T-cell (primary cell): ENCODE measurements at places on chromosomes 12 and 14. TPM values are rescaled to one million over a fixed set of nuclear protein-coding genes. Genes with fewer than 3 reads are reported as not detected.
A peak's percentile ranks its signal among the peaks of the same experiment; 100 is the strongest.

WSB2 gene
- 25.8 TPM for total RNA-seq

SIX4 gene
- not detected for total RNA-seq

USP44 gene
- 5.9 TPM for total RNA-seq

ATP6V1D gene
- total RNA-seq = 24.5 TPM

DNA sequence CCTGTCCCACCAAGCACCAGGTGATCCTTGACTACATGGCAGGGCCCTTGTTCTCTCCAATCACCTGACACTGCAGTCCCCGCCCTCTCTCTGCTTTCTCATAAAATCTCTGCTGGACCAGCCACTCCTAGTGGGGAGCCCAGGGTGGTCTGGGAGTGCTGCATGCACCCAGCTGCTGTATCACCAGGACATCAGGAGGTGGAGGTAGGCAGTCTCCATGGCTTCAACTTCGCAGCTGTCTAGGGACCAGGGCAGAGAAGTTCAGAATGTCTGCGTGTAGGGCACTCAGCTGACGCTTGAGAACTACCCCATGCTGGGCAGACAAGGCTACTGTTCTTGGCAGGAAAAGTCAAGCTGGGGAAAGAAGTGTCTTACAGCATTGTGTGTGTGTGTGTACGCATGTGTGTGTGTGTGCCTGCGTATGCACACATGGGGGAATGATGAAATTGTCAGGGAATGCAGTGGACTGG is 2.6 kb downstream of the WSCD2 start:
- H3K4me1 ChIP-seq = no peaks in the 10 kb centered on the region

GRCh38 chr14:22232933-22233332 is 356.1 kb downstream of the DAD1 start:
- no peaks in the 10 kb centered on the region for H3K36me3 ChIP-seq
- H3K27me3 ChIP-seq = no peaks in the 10 kb centered on the region

GRCh38 chr12:92078167-92079053 is 67.2 kb downstream of the BTG1 start:
- no peaks in the 10 kb centered on the region for H3K27me3 ChIP-seq
- H3K4me1 ChIP-seq = peaks cover 3% of the 10 kb centered on the region
- H3K4me3 ChIP-seq = no peak overlapping the region
- H3K36me3 ChIP-seq = no peaks in the 10 kb centered on the region
- no peak overlapping the region for H3K27ac ChIP-seq

DNA sequence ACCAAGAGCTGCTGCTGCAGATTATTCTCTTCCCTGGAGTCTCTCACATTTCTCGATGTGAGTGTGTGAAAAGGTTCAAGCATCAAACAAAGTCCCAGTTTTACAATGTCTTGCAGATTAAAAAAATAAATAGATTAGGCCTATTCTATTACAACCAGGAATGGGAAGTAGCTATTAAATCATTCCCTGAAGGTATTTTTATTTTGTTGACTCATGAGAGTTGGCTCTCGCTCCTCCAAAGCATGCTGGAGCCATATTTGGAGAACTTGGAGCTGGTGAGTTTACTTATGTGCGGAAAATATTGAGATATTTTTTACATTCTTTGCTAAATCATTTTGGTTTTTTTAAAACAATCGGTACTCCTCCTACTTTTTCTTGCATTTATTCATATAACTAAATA is 572.3 kb downstream of the ETNK1 start:
- H3K4me3 ChIP-seq = no peak overlapping the region
- H3K27ac ChIP-seq = no peak overlapping the region
- H3K27me3 ChIP-seq = no peaks in the 10 kb centered on the region

- H3K27ac ChIP-seq = no peak overlapping the region
- no peaks in the 10 kb centered on the region for H3K4me1 ChIP-seq
- H3K36me3 ChIP-seq = no peaks in the 10 kb centered on the region
- H3K4me3 ChIP-seq = no peak overlapping the region
- no peaks in the 10 kb centered on the region for H3K27me3 ChIP-seq
Observed at GRCh38 chr14:59214702-59215302, 26.3 kb downstream of the DAAM1 start.

DNA sequence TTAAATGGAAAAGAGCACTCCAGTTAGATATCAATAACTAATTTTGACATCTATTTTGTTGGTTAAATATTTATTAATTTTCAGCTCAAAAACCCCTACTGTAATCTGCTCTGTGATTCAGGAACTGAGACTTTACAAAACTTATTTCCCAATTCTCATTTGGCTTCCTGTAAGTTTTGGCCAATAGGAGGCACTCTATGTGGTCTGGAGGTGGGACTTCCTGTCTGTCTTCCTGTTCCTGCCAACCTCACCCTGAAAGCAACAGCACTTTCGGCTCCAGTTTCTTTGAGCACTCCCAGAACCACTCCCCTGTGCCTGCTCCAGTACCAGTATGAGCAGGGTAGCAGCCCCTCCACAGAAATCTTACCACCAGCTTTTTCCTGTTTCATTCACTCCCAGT is 1027.0 kb downstream of the VRK1 start:
- no peak for DNase-seq
- no peak overlapping the region for H3K27ac ChIP-seq
- H3K27me3 ChIP-seq = no peaks in the 10 kb centered on the region
- no peaks in the 10 kb centered on the region for H3K36me3 ChIP-seq
- H3K4me1 ChIP-seq = no peaks in the 10 kb centered on the region

DNA sequence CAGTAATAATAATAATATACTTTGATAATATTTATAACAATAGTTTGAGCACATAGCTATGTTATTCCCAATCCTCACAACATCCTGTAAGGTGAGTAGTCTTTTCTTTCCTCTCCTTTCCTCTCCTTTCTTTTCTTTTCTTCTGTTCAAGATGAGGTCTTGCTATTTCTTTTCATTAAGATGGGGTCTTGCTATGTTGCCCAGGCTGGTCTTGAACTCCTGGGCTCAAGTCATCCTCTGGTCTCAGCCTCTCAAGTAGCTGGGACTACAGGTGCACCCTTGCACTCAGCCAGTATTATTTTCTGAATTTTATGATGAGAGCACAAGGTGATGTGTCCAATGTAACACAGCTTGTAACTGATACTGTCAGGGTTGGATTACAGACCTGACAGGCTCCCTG is 134.6 kb downstream of the OTOGL start:
- no peaks in the 10 kb centered on the region for H3K4me1 ChIP-seq
- DNase-seq = no peak
- no peaks in the 10 kb centered on the region for H3K36me3 ChIP-seq
- H3K4me3 ChIP-seq = no peak overlapping the region
- H3K27me3 ChIP-seq = no peaks in the 10 kb centered on the region

- no peaks in the 10 kb centered on the region for H3K36me3 ChIP-seq
- H3K4me3 ChIP-seq = no peak overlapping the region
- H3K27me3 ChIP-seq = no peaks in the 10 kb centered on the region
- peak overlapping the region; percentile 69 for H3K27ac ChIP-seq
- H3K4me1 ChIP-seq = peaks cover 70% of the 10 kb centered on the region
- peak; percentile 59 for DNase-seq
Observed at GRCh38 chr14:65850429-65851135, 438.1 kb downstream of the FUT8 start.

GRCh38 chr12:26563552-26563951 is 269.4 kb downstream of the ITPR2 start:
- peaks cover 9% of the 10 kb centered on the region for H3K36me3 ChIP-seq
- DNase-seq = no peak
- no peak overlapping the region for H3K27ac ChIP-seq
